ENCODE measurements at places on chromosomes 2 and 18.

GRCh38 chr2:190877436-190877835 is 3.2 kb upstream of the GLS start:
- DNase-seq, result no peak

DNA sequence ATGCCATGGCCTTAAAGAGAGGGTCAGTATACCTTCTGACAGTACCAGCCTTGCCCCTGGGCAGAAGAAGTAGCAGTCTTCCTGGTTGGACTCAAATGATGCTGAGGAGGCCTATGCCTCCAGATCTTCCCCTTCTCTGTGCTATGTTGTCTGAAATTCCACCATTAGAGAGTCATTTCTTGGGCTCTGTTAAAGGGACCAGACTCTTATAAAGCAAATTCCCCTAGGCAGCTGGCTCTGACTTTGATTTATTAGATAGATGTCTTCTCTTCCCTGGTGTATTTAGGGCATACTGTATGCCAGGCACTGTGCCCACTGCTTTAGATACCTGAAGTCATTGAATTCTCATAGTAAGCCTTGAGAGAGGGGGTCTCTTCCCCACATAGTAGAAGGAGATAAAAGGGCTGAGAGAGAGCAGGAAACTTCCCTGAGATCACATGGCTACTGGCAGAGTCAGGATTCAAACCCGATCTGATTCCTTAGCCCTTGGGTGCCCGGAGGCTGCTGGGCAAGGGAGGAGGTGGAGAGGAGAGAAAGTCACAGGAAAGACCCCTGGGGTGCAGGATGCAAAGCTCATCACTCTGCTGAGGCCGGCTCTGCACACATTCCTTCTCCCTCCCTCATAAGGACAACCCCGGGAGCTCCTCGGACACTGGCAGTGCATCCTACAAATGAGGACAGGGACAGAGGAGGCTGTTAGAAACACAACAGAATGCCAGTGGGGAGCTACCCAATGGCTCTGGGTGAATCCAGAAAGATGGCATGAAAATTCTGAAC is 23.0 kb downstream of the COPS9 start:
- DNase-seq, result no peak

DNA sequence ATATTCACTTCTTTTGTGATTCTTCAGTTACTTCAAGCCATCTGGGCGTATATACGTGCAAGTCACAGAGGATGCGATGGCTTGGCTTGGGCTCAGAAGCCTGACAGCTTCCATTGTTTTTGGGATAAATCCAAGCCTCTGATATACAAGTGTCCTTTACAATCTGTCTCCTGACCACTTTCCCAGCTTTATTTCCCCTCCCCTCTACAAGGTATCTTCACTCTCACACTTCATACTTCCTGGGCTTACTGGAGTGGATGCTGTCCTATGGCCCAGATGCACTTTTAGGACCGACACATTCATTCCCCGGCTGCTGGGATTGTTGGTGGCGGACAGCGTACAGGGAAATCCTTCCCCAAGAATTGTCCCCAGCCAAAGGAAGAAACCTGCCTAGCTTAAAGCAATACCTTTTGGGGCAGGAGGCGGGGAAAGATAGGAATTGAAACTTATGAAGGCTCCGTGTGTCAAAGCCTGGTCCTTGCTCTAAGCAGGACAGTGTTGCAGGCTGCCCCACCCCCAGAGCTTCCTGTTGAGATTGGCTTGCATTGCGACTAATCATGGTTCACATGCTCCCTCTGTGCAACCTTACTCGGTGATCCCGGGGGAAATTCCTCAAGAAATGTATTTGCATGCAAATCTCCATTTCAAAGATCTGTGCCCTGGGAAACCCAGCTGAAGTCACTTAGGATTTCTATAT is 802.9 kb upstream of the ID2 start:
- no peak for DNase-seq

DNA sequence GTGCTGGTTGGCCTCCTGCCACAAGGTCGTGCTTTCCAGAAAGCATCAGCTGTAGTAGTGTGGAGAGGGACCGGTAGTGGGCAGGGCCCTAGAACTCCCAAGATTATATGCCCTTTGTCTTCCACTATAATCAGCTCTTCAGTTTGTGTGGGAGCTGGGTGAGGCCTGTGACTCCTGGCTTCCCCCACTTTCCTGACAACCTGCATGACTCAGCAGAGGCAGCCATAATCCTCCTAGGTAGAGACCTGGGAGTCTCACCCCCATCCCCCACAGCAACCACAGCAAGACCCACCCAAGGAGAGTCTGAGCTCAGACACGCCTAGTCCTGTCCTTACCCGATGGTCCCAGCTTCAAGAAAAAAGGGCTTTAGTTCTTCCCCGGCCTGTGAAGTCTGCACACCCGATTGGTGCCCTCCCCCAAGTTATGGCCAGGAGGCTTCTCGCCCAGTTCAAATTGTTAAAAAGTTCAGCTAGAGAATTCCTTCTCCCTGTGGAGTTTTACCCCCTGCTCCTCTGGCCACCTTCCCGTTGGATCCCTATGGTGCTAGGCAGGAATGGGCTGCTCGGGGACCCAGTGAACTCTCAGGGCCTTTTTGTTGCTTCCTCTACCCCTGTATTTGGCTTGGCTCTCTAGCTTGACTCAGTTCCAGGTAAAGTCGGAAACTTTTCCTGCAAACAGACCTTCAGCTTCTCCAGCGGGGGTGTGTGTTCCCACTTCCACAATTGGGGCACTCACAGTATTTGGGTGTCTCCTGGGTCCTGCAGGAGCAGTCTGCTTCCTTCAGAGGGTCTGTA is 57.8 kb upstream of the FAM237A start:
- no peak for DNase-seq

DNA sequence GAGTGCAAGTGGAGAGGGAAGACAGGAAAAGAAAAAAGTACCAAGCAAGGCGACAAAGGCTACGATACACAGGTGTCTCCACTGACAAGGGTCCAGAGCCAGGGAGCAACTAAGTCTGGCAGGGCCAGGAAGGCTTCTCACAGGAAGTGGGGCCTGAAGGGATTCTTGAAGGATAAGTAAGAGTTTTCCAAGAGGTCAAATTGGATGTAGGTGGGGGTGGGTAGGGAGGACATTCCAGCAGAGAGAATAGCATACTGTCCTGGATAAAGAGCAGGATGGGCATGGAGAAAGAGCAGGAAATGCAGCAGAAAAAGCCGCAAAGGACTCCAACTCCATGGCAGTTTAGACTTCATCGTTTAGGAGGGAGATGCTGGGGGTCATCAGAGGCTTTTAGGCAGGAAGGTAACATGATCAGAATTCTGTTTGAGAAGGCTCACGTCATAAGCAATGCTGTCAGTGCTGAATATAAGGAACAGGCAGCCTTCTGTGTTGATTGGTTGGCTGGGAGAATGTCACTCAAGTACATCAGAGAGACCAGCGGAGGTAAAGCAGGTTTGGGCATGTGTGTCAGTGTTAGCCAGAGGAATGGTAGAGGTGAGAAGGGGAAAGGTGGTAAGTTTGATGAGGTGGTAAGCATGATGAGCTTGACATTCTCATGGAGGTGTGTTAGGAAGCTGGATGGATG is 35.1 kb downstream of the ARHGAP25 start:
- DNase-seq, result no peak

GRCh38 chr2:139798391-139798790 is 1018.2 kb upstream of the NXPH2 start:
- DNase-seq, result no peak

DNA sequence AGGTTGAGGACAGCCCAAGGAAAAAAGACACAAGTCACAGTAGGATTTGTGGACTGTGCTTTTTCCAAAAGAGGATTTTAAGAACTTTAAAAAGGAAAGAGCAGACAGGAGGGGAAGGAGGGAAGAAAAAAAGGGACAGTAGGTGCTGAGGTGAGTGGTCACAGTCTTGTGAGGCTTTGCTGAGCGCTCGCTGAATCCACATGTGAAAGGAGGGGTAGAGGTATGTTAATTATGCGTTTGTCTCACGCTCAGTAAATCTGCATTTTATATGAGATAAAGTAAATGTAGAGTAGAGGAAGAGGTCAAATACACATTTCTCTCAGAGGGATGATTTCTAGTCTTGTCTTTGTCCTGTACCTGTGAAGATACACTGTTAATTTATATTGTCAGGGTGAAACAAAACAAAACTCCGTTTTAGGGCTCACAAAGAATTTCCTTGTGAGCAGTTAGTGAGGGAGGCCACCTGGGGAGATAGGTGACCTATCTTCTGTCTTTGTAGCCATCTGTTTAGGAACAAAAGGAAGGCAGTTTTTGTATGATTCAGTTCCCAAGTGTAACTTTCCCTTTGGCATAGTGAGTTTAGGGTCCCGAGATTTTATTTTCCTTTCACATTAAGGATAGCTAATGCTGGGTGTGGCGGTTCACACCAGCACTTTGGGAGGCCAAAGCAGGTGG is 25.3 kb downstream of the GNAL start:
- DNase-seq, result no peak

DNA sequence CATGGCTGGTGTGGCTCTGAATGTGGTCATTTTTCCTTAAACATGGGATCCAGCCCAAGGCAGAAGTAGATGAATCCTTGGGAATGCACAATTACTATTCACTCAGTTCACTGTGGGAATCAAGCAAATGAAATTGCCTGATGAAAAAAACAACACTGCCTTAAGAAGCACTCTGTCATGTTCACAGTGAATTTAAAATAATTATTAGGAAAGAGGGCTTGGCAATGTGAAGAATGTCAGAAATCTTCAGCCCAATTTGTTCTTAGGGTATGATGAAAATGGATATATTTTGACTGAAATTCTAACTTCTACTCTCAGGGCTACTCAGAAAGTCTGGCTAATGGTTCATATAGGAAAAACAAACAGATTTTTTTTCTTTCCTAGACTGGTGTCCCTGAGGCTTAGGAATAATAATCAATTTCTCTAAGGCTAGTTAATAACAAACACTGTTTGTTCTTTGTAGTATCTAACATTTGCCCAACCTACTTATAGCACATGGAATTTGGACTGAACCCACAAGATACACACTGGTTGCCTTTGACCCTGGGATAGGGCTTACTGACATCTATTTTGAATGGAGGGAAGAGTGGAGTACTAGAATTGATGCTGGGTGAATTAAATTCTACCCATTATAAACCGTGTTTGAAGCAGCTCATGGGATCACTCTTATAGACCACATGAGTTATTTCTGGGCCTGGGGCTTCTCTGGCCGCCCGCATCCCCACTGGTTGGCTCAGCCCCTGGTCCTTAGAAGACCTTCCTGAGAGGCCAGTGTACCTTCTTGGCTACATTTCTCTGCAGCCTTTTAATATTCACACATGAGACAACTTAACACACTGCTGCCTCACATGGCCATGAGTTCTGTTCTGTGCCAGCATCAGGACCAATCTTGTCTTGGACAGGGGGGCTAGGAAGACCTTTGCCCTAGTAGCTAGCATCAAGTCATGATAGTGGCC is 8.3 kb upstream of the MRPL33 start:
- no peak for DNase-seq

DNA sequence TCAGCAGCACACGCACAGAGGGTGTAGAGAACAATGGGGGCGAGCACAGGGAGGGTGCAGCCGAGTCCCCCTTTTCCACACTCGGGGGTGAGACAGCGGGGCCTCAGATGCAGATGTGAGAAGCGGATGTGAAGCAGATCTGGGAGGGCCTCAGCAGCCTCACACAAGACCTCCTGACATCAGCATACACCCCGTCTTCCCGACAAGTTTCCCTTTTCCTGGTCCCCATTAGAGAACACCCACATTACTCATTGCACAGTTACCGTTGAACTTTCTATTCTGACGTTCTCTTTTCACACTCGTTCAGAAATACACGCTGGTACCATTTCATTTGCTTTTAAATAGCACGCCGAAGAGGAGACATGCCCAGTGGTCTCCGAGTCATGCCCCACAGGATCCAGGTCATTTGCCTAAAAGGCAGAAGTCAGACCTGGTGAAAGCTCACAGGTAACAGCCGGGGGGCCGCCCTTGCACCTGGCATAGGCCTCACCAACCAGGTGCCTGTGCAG is 129.5 kb upstream of the ID2 start:
- no peak for DNase-seq

- DNase-seq, result no peak
Measured at GRCh38 chr2:42906111-42906556, 113.8 kb upstream of the HAAO start.

DNA sequence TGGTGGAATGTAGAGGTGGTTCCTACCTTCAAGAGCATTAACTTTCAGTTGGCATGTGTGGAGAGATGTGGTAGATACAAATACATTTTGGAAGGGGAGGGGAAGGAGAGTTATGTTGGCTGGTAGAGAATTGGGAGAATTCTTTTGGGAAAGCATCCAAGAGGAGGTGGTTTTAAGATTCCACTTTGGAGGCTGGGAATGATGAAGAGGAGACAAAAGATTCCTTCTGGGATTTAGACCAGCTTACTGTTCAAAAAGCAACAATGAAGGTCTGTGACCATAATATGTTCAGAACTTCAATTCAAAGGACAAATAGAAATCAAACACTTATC is 120.8 kb upstream of the FOSL2 start:
- DNase-seq, result no peak

DNA sequence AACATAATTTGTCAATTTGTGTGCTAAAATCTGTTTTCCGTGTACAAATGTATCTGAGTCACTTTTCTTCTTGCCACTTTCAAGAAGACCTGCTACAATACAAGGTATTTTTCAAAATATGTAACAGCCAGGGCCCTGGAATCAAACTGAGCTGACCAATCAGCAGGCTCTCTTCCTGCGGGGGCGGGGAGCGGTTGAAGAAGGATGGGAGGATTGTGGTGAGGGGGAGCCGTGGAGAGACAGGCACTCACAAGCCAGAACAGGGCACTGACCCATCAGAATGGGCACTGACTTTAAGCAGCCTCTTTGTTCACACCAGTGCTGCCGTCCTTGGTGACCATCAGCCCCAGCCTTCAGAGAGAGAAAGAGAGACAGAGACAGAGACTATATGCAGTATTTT is 40.6 kb upstream of the CCNYL1 start:
- DNase-seq, result no peak

- DNase-seq, result no peak
Measured at GRCh38 chr2:162840598-162841246, 2.2 kb upstream of the KCNH7 start.

- no peak for DNase-seq
Measured at GRCh38 chr2:88608184-88608583, 19.1 kb downstream of the EIF2AK3 start.

DNA sequence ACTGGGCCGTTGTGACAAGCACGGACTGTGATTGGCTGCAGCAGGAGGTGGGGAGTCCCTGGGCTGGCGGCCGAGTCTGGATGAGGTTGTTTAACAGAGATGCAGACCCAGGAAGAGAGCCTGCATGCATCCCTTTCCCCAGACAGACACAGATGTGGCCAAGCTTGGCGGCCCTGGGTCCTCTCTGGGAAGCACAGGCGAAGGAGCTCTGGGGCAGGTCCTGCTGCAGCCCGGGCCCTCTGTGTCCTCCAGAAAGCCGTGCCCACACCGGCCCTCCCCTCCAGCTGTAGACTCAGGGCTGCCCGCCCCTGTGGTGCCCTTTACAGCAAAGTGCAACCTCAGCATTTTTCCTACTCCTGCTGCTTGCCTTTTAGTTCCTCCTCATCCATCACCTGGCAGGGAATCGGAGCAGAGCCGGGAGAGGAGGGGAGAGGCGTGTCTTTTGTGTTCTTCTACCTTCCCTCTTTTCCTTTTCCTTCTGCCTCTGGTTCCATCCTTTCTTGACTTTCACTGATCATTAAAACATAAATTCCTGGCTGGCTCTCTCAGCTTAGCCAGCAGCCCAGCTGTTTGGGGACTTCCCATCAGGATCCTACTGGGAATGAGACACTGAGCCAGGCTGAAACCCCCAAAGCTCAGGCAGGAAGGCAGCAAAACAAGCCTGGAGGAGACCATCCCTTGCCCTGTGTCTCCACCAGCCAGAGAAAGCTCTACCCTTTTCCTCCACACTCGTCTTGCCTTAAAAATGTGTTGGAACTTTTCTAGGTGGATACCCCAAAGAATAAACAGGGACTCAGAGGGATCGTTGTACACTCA is 75.0 kb downstream of the CTIF start:
- no peak for DNase-seq

GRCh38 chr2:101238930-101239759 is 13.5 kb upstream of the CNOT11 start:
- DNase-seq, result no peak
